ENCODE measurements at places on chromosomes 12 and 14.

GRCh38 chr12:43655586-43655985, 103.0 kb downstream of the PUS7L start:
- no peak for DNase-seq

GRCh38 chr12:59194794-59195193, 274.5 kb upstream of the LRIG3 start:
- no peak for DNase-seq

- DNase-seq, result no peak
Observed at GRCh38 chr12:1013618-1014489, 22.8 kb downstream of the ERC1 start.

DNA sequence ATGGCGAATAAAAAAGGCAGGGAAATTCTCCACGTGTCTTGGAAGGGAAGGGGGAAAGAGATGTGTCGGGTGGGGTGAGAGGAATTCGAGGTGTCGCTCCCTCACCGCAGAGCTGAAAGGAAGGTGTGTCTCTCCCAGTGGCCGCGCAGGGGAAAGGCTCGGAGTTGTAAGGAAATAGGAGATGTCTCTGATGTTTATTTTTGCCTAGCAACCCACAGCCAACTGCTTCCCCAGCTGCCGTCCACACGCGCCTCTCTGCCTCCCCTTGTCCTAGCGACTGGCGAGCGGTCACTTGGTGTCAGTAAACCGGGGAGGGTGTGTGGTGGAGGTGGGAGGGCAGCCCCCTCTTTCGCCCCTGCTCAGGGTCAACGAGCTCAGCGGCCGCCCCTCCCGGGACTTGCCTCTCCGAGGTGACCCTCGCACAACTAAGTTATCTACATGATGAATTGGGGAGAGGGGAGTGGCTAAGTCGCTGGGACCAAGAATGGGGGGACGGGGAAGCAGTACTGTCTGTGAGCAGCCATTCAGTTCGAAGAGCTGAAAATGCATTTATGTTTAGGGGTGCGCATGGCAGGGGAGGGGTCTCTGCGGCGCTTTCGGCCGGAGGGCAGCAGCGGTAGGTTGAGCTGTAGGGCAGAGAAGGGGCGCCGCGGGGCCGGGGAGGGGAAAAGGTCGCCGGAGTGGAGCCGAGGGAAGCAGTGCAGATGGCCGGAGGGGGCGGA, 585 bp upstream of the DYRK2 start:
- no peak for DNase-seq

DNA sequence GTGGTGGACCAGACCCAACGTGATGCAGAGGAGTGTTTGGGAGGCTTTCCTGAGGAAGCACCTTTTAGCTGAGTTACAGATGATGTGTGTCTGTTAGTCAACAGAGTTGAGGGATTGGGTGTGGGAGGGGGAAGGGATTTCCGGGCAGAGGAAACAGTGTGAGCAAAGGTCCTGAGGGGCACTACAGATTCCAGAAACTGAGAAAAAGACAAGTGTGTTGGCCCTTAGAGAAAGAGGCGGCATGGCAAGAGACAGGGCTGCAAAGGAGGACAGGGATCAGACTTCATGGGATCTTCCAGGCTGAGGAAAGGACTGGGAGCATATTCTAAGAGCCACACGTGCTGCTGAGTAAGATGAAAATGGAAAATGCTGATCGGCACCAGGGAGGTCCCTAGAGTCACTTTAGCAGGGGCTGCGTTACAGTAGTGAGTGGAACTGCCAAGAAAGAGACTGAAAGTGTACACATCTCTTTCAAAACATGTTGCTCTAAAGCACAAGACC, 9.4 kb upstream of the RPS6KL1 start:
- no peak for DNase-seq

- no peak for DNase-seq
Observed at GRCh38 chr14:70177081-70177800, 11.5 kb downstream of the SLC8A3 start.

- no peak for DNase-seq
Observed at GRCh38 chr14:77268989-77269600, 1.9 kb downstream of the NGB start.

GRCh38 chr12:67269633-67270573, 745 bp downstream of the CAND1 start:
- DNase-seq, result peak; percentile 38

DNA sequence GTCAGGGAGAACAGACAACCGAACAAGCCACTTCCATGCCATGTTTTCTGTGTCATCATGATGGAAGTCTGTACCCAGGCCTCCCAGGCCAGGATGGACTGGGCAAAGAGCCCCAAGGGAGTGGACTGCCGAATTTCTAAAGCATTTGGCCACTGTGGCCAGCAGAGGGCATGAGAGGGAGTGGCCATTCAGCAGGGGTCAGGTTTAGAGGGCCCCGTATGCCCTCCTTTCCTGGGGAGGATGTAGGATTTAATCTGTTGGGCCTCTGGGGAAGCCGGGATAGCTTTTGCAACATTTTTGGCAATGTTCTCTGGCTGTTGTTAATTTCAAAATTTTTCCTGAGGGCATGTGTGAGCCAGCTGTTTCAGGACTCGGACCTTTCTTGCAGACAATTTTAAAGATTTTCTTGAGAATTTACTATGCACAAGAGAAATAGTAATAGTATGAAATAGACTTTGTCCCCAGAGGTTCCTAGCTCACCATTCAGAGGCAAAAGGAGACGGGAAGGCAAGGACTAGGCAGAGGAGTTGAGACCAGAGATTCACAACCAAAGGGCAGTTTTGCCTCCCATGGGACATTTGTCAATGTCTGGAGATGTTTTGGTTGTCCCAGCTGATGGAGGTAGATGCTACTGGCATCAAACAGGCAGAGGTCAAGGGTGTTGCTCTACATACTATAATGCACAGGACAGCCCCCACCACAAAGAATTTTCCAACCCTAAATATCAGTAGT, 18.0 kb downstream of the ACACB start:
- DNase-seq, result no peak

DNA sequence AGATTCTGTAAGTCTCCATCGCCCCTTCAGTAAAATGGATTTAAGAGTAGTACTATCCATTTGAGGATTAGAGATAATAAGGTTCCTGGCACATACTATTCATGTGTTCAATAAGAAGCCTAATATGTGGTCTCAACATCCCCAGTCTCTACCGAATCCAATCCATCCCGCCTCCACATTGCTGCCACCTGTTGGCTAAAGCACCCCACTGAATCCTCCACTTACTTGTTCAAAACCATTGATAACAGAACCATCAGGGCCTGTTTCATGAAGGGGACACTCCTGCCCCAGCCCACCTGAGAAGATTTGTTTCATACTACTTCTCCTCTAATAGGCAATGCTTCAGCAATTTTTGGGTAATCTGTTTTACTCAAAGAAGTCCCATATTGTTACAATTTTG, 147.5 kb downstream of the SLC2A13 start:
- DNase-seq, result no peak

DNA sequence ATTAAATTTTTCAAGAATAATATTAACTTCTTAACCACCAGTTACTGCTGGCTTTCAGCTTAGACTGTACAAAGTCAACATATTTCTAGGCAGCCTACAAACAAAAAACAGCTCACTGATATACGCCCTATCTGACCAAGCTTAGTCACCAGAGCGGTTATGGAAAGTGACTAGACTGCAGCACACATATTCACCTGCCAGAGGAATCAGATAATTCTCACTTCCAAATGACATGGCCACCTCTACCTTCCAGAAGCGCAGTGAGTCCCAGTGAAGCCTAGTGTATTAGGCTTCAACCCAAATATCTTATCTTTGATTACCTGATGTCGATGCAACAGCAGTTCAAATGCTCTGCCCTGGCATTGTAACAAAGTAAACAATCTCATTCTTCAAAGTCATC, 8.5 kb downstream of the STXBP6 start:
- DNase-seq, result no peak

DNA sequence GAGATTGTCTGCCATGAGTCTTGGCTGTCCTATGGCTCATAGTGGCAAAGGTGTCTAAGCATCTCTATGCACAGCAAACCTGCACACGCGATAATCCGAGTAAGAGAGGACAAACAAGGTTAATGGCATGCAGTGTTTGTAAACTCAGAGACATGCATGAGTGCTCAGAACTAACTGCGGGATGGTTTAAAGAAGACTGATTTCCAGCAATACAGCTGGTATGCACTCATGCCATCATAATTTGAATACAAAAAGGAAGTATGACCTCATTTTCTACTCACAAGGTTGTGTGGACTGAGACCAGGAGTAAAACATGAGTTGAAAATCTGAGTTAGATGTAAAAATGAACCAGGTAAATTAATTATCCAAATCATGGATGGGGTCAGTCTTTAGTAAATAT, 16.6 kb upstream of the TCP11L2 start:
- no peak for DNase-seq

- DNase-seq, result no peak
Observed at GRCh38 chr12:112838731-112839130, 47.2 kb downstream of the RPH3A start.

- no peak for DNase-seq
Observed at GRCh38 chr14:96627386-96627785, 125.2 kb downstream of the PAPOLA start.

GRCh38 chr14:68384335-68384734, 408.5 kb downstream of the ZFP36L1 start:
- no peak for DNase-seq

- peak; percentile 24 for DNase-seq
Observed at GRCh38 chr12:111546758-111547383, 52.2 kb downstream of the ATXN2 start.

DNA sequence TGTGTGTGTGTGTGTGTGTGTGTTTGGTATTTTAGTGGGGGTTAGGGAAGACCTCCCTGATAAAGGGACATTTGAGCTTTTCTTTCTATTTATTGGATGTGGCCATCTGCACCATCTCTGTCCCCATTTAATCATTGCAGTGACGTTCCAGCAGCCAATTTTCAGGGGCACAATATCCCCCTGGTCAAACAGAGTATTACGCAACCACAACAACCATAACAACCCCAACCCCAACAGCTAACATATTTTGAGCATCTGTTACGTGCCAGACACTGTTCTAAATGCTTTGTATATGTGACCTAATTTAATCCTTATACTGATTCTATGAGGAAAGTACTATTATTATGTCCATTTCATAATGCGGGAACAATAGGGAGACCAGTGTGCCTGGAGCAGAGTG, 87.4 kb downstream of the TTC8 start:
- no peak for DNase-seq

- DNase-seq, result no peak
Observed at GRCh38 chr14:99570544-99571302, 33.3 kb downstream of the CCDC85C start.

- DNase-seq, result no peak
Observed at GRCh38 chr12:3236345-3237187, 159.4 kb downstream of the TSPAN9 start.

- no peak for DNase-seq
Observed at GRCh38 chr12:2373307-2373706, 320.5 kb downstream of the CACNA1C start.

GRCh38 chr14:77544571-77544970, 46.0 kb upstream of the ISM2 start:
- no peak for DNase-seq

DNA sequence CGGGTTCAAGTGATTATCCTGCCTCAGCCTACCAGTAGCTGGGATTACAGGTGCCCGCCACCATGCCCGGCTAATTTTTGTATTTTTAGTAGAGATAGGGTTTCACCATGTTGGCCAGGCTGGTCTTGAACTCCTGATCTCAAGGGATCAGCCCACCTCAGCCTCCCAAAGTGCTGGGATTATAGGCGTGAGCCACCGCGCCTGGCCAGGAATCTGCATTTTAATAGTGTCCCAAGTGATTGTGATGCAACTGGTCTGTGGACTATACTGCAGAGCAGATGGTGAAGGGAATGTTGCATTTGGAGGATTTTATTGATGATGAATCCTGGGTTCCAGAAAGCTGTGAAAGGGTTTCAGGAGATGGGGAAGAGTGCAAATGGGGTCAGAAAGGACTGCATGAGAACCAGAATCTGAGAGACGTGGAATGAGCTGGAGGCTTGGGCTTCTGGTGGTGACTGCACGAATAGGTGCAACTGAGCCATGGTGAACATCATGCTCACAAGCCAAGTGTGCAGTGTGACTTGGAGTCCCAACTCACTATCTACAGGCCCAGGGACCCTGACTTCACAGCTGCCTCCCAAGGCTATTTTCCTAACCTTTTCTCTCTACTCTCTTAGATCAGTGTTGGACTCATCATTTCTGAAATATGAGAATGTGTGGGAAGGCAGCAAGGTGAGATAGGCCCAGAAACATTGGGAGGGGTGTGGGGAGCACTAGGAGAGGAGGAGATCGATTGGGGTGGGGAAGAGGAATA, 4.5 kb downstream of the RPS26 start:
- no peak for DNase-seq

DNA sequence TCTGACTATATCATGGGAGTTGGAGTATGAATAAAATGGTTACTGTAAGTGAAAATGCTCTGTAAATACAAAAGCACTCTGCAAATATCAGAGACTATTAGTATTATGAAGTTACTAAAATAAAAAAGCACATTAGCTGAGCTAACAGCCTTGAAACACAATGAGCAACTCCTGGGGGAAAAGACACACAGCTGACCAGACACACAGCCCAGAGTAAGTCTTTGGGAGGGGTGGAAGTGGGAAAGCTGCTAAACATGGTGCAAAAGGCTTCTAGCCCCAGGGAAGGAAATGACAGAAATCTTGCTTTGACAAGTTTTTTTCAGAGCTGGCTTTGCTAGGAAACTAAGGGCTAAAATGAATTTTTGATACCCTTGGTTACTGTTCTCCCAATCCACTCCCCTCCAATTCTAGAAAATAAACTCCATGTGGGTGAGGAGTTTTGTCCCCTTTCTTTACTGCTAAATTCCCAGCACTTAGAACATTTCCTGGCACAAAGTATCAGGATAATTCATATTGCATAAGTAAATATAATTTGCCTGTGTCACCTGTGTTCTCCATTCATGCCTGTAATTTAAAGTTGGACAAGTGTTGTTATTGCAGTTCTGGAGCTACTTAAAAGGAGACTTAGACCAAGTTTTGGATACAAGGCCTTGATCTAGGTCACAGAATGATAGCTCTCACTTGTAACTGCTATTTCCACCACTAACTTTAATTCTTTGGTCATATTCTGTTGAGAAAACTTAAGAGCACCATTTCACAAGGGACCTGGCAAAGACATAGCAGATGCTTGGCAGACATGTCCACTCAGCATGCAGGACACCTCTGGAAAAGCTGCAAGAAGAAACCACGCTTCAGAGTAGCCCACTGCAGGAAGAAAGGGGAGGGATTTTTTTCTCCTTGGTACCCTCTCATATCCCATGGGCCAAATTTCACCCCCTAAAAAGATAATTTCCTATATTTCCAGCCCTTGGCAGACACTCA, 19.0 kb upstream of the RAB3IP start:
- DNase-seq, result no peak

- no peak for DNase-seq
Observed at GRCh38 chr12:120939523-120939922, 35.4 kb upstream of the SPPL3 start.

GRCh38 chr12:101931498-101932326, 54.3 kb downstream of the DRAM1 start:
- DNase-seq, result no peak

GRCh38 chr12:121388421-121388981, 11.4 kb upstream of the RNF34 start:
- no peak for DNase-seq

- no peak for DNase-seq
Observed at GRCh38 chr12:54704202-54704601, 56.0 kb upstream of the DCD start.

- no peak for DNase-seq
Observed at GRCh38 chr12:64178122-64178521, 44.0 kb downstream of the KICS2 start.

GRCh38 chr12:61272441-61272840, 987.8 kb upstream of the USP15 start:
- DNase-seq, result no peak
